ENCODE measurements at places on chromosomes 2 and 18. TPM values are rescaled to one million over a fixed set of nuclear protein-coding genes. Genes with fewer than 3 reads are reported as not detected.

DNA sequence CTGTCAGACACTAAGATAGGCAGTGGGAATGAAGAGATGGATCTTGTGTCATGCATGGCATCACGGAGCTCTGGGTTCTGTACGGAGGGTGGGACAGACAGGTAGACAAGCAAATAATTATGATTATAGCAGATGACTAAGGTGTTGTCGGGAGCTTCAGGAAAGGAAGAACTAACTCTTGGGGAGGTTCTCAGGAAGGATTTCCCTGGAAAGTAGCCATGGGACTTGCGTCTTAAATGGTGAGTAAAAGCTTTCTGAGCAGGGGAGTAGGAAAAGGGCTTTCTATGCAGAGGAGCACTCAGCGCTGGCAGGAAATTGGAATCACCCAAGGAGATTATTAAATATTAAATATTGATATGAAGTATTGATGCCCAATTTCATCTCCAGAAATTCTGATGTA, 35.5 kb downstream of the ATOH8 start:
- H3K4me1 ChIP-seq = peaks cover 32% of the 10 kb centered on the region
- H3K27me3 ChIP-seq = no peaks in the 10 kb centered on the region
- no peak overlapping the region for H3K4me3 ChIP-seq
- peaks cover 13% of the 10 kb centered on the region for H3K36me3 ChIP-seq
- DNase-seq = no peak
- no peak overlapping the region for H3K27ac ChIP-seq

GRCh38 chr2:85114586-85115330, 18.4 kb upstream of the TCF7L1 start:
- H3K36me3 ChIP-seq = no peaks in the 10 kb centered on the region
- H3K4me3 ChIP-seq = no peak overlapping the region
- DNase-seq = no peak
- no peaks in the 10 kb centered on the region for H3K4me1 ChIP-seq

DNA sequence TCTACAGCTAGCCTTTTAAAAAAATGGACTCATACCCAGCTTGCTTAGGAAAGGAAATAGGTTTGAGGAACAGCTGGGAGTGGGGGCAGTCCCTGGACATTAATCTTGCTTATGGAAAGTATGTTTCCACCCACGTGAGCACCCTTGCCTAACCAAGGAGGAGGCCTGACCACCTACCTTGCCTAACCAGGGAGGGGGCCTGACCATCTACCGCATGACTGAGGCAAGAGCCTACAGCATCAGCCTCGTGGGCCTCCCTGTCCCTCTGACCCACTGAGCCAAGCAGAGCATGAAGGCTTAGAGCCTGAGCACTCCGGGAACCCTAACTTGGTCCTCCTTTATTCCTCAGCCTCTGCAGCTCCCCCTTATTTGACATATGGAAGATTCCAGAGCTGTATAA, 20.2 kb downstream of the PRKAG3 start:
- no peaks in the 10 kb centered on the region for H3K27me3 ChIP-seq
- peak overlapping the region; percentile 16 for H3K27ac ChIP-seq
- peaks cover 27% of the 10 kb centered on the region for H3K4me1 ChIP-seq
- no peak for DNase-seq
- H3K36me3 ChIP-seq = peaks cover 40% of the 10 kb centered on the region

DNA sequence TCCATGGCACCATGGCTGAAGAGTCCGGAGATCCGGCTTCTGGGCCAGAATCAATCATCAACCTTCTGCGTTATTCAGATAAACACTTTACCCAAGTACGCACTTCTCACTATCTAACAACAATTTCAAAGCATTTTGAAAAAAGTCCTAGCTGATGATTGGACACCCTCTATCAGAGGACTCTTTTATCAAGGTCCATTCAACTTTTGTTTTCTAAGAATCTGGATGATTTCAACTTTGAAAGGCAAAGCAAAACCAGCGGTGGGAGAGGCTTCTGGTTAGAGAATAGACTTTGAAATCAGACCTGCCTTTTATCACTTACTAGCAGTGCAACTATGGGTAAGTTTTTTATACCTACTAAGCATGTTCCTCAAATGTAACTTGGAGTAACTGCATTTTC, 293.6 kb upstream of the TNP1 start:
- no peaks in the 10 kb centered on the region for H3K27me3 ChIP-seq
- H3K27ac ChIP-seq = no peak overlapping the region
- DNase-seq = no peak

DNA sequence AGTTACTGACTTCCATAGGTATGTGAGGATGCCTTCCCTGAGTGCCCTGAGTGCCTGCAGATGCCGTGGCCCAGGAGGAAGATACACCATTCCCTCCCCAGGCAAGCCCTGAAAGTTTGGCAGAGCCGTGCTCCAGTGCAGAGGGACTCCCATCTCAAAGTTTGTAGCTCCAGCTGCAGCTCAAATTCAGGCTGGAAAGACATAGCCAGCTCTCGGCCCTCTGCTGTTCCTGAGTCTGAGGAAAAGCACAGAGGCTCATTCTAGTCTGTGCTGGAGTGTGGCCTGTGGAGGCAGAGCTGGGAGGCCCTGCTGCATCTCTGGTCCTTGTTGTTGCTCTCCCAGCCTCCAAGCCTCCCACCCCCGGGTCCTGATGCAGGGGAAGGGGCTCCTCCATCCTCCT, 15.9 kb upstream of the TPO start:
- no peak for DNase-seq
- no peaks in the 10 kb centered on the region for H3K36me3 ChIP-seq
- H3K27me3 ChIP-seq = no peaks in the 10 kb centered on the region
- no peaks in the 10 kb centered on the region for H3K4me1 ChIP-seq

DNA sequence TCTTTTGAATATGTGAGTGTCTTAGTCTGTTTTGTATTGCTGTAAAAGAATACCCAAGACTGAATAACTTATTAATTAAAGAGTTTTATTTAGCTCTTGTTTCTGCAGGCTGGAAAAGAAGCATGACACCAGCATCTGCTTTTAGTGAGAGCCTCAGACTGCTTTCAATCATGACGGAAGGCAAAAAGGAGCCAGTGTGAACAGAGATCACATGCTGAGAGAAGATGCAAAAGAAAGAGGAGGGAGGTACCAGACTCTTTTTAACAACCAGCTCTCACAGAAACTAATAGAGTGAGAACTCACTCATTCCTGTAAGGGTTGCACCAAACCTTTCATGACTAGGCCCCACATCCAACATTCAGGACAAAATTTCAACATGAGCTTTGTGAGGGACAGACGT, 101.6 kb upstream of the HNMT start:
- H3K27ac ChIP-seq = no peak overlapping the region
- H3K4me3 ChIP-seq = no peak overlapping the region
- no peak for DNase-seq
- no peaks in the 10 kb centered on the region for H3K36me3 ChIP-seq
- H3K27me3 ChIP-seq = no peaks in the 10 kb centered on the region

DNA sequence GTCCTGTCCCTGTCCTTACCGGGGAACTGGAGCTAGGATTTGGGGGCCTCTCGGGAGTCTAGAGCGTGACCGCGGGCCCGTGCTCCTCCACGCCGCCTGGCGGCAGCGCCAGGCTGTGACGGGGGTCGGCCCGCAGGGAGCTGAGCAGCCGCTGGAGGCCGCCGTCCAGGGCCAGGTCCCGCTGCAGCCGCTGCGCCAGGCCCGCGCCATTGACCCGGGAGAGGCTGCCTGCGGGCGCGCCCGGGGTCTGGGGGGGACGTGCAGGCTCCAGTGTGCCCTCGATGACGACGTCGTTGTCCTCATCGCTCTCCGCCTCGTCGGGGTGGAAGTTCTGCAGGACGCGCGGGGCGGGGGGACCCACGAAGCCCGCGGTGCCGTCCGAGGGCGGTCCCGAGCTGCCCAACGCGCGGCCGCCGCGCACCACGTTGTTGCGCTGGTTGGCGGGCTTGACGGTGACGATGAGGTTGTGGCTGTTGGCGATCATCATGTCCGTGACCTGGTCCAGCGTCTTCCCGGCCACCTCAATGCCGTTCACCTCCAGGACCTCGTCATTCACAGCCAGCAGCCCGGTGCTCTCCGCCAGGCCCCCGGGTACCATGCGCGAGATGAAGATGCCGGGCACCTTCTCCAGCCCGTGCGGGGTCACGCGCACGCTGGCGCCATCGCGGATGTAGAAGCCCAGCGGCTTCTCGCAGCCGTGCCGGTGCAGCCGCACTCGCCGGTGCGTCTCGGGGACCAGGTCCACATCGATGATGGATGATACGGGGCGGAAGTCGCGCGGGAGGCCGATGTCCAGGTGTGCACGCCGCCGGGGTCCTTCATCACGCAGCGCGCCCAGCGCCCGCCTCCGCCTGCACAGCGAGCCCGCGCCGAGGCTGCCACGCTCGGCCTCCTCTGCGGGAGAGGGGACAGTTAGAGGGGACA, 50.9 kb downstream of the ADNP2 start:
- H3K36me3 ChIP-seq = no peaks in the 10 kb centered on the region
- peak; percentile 62 for DNase-seq
- no peaks in the 10 kb centered on the region for H3K27me3 ChIP-seq
- peak overlapping the region; percentile 25 for H3K4me3 ChIP-seq

GRCh38 chr2:241546771-241547498, 11.6 kb upstream of the BOK start:
- peak overlapping the region; percentile 28 for H3K4me3 ChIP-seq
- peaks cover 22% of the 10 kb centered on the region for H3K27me3 ChIP-seq
- DNase-seq = peak; percentile 23
- no peak overlapping the region for H3K27ac ChIP-seq
- H3K4me1 ChIP-seq = peaks cover 10% of the 10 kb centered on the region
- H3K36me3 ChIP-seq = no peaks in the 10 kb centered on the region

- H3K36me3 ChIP-seq = no peaks in the 10 kb centered on the region
- DNase-seq = no peak
- H3K27me3 ChIP-seq = no peaks in the 10 kb centered on the region
- H3K4me1 ChIP-seq = no peaks in the 10 kb centered on the region
- H3K27ac ChIP-seq = no peak overlapping the region
- no peak overlapping the region for H3K4me3 ChIP-seq
Observed at GRCh38 chr2:49288902-49289700, 134.8 kb upstream of the FSHR start.

- H3K4me1 ChIP-seq = no peaks in the 10 kb centered on the region
- no peaks in the 10 kb centered on the region for H3K36me3 ChIP-seq
- H3K27ac ChIP-seq = no peak overlapping the region
- no peaks in the 10 kb centered on the region for H3K27me3 ChIP-seq
Observed at GRCh38 chr2:103754530-103754929, 992.7 kb downstream of the TMEM182 start.

- H3K4me1 ChIP-seq = no peaks in the 10 kb centered on the region
- H3K27me3 ChIP-seq = no peaks in the 10 kb centered on the region
- no peak overlapping the region for H3K27ac ChIP-seq
- DNase-seq = no peak
- no peaks in the 10 kb centered on the region for H3K36me3 ChIP-seq
Observed at GRCh38 chr2:112141626-112142007, 3.4 kb downstream of the FBLN7 start.

DNA sequence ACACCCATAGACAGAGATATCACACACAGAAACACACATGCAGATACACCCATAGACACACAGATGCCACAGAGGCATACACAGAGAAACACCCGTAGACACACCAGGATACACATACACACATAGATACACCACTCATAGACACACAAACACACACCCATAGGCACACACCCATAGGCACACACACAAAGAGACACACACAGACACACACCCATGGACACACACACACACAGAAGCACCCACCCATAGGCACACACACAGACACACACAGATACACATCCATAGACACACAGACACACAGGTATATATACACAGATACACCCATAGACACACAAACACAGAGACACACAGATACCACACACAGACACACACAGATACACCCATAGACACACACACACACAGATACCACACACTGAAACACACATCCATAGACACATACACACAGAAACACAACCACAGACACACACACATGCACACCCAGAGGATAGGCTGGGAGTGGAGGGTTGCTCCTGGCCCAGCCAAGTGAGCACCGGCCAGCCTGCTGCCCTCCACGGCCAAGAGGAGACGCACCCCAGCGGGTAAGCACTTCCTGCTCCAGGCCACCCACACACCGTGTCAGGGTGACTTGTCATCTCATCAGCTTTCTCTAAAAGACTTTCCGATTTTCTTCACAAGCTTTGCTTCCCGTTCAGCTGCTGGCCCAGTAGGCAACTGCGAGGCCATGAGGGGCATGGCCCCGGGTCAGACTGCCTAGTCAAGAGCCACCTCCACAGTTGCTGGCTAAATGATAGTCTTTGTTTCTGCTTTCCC, 14.1 kb upstream of the CNNM3 start:
- DNase-seq = no peak
- no peaks in the 10 kb centered on the region for H3K27me3 ChIP-seq
- peaks cover 8% of the 10 kb centered on the region for H3K4me1 ChIP-seq
- H3K36me3 ChIP-seq = no peaks in the 10 kb centered on the region
- H3K4me3 ChIP-seq = no peak overlapping the region

DNA sequence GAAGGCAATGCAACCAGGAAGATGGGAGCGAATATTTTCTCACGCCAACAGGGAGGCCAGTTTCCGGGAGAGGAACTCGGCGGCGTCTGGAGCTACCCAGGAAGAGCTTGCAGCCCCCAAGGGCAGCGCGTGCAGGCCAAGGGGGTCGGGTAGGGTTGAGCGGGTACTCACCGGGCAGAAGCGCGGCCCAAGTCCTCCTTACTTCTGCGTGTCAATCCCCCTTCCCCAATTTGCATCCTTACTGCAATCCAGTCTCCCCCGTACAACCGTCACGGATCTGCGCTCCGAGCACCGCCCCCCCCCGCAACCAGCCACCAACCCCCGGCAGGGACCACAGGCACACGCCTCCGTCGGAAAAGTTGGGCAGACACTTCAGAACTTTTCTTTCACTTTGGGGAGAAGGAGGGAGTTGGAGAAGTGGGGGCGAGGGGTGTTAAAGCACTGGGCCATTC, 1.3 kb downstream of the ATP8B1 start:
- peak overlapping the region; percentile 75 for H3K4me3 ChIP-seq
- DNase-seq = no peak
- H3K4me1 ChIP-seq = peaks cover 7% of the 10 kb centered on the region
- no peaks in the 10 kb centered on the region for H3K27me3 ChIP-seq

DNA sequence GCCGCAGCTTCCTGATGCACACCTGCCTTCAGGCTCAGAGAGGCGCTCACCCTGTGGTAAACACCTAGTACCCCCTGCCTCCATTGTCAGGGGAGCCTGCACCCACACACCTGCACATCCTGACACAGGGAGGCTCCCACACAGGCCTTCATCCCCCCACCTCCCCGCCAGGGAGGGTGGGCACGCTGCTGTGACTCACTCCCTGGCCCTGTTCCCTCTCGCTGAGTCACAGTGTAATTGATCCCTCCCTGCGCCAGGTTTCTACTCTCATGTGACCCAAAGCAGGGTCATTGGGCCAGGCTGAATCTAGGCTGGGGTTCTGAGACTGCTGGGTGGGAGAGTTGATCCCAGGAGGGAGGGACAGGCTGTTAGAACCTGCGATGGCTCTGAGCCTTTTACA, 8.5 kb upstream of the CELF4 start:
- no peaks in the 10 kb centered on the region for H3K27me3 ChIP-seq
- no peak for DNase-seq
- no peak overlapping the region for H3K27ac ChIP-seq
- H3K4me3 ChIP-seq = no peak overlapping the region

RGPD5 gene
- total RNA-seq = 22.0 TPM

CXCR1 gene
- total RNA-seq = 0.28 TPM

NOSTRIN gene
- total RNA-seq = 3.7 TPM

FTCDNL1 gene
- total RNA-seq = 22.4 TPM

INHBB gene
- 19.3 TPM for total RNA-seq

KIF5C gene
- 0.69 TPM for total RNA-seq

CPLX4 gene
- not detected for total RNA-seq

LGALSL gene
- 23.2 TPM for total RNA-seq

TUBA3E gene
- not detected for total RNA-seq

HOXD10 gene
- not detected for total RNA-seq

IL37 gene
- not detected for total RNA-seq
